Karpas-422 (cell line): ENCODE measurements at places on chromosomes 12 and 14.

DNA sequence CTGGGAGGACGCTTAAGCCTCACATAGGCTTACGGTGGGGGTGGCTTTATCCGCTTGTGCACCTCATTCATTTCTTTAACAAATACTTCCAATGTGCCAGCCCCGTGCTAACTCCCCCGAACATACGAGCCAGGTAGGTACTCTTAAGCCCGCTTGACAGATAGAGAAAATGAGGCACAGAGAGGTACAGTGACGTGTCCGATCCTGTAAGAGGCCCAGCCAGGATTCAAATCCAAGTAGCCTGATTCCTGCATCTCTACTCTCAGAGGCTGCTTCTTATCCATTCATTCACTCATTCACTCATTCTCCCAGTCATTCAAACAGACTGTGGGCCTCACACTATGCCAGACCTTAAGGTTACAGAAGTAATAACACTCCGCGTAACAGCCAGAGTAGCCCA is 477 bp downstream of the OAS3 start:
- no peak for DNase-seq

- no peak for DNase-seq
Measured at GRCh38 chr12:92654929-92655328, 47.9 kb upstream of the PLEKHG7 start.

DNA sequence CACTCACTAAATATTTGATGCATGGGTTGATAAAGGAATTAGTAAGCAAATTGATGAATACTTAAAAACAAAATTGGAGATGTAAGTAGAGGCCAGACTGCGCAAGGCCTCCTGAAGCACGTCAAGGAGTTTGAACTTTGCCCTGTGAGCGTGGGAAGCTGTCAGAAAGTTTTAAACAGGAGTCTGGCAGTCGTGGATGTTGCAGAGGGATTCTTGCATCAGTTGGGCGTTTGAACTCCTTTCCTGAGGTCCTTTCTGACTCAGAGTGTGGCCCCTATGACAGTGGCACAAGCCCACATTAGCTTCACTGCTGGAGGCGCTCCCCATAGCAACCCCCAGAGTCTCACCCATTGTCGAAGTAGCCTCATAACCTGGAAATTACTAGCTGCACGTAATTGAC is 17.9 kb upstream of the IL22 start:
- peak; percentile 27 for DNase-seq

DNA sequence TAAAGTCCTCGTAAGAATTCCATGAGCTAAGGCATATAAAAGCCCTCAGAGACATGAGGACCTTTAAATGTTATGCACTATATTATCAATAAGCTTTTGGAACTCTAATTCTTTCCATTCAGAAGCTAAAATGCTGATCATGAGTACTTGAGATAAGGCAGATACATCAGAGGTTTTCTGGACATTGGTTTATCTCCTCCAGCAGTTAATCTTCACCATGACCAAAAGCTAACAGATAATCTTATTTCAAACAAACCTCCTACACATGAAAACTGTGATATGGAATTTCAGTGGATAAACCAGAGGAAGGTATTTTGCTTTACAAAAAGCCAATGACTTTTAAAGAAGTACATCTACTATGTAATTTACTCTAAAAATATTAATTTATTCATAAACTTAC is 97.9 kb upstream of the BBS10 start:
- DNase-seq, result no peak

DNA sequence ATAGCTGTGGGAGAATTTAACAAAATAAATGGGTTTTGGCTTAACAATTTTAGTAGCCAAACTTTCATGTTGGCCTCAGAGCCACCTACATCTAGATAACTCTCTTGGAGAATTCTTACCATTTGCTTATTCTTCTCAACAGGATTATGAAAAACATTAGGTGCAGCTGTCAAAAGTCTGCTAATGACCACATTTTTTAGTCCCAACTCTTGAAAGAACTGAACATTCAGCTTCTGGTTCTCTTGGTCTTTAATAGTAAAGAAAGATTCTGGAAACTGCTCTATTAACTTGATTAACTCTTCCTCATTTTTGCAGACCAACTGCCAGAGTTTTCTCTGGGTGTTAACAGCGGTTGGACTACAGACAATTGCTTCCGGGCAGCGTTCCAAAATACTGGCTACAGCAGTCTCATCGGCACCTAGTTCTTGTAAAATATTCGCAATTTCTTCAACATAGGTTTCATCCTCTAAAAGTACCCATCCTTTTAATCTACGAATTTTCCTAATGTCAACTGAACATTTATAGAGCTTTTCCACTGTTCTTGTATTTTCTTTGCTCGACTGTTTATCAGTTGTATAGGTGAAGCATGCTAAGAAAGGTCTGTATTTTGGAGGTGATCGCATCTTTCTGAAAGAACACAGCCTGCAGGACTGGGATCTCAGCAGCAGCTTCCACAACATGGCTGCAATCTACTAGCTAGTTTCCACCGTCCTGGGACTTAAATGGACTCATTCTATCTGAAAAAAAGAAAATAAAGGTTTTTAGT is 8.7 kb downstream of the MTERF2 start:
- DNase-seq, result no peak

DNA sequence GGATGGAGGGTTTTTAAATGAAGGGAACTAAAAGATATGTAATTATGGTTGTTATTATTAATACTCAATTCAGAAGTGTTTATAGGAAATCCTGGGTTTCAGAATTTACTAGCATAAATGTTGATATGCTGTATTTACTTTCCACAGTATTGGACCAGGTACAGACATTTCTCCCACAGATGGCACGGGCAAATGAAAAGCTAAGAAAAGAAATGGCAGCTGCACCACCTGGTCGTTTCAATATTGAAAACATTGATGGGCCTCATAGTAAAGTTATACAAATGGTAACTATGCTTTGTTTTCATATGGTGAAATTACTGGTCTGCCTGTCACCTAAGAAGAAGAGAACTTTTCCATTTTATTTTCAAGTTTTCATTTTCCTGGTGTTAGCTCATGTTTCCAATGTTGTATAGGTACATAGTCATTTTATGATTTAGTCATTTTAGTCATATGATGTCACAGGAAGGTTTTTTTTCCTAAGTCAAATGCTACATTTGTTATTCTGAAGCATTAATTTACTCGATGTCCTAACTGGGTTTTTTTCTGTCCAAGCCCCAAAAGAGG is 5.5 kb downstream of the NOPCHAP1 start:
- DNase-seq, result no peak

DNA sequence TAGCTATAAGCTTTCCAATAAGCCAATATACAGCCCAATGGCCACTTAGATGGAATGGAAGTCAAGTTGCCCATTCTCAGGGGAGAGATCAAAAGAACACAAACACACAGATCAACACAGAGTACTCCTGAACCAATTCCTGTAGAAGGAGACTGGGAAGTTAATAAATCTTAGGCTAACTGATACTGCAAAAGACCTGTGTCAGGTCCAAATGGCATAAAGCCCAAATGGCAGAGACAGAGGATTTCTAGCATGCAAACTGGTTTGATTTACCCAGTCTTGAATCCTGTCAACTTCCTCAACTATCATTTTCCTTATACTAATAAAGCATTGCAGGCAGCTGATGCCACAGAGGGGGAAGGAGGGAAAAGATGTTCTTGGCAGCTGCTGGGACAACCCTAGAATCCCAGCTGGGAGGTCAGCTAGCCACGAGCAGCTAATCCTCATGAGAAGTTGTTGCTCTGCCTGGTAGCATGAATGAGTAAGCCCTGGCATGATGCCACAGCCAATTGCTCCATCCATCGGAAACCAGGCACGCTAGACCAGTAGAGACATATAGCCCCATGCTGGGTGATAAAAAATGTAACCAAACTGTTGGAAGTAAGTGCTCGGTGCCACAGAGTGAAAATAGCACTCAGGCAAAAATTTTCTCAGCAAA is 26.2 kb downstream of the ANG start:
- DNase-seq, result no peak

DNA sequence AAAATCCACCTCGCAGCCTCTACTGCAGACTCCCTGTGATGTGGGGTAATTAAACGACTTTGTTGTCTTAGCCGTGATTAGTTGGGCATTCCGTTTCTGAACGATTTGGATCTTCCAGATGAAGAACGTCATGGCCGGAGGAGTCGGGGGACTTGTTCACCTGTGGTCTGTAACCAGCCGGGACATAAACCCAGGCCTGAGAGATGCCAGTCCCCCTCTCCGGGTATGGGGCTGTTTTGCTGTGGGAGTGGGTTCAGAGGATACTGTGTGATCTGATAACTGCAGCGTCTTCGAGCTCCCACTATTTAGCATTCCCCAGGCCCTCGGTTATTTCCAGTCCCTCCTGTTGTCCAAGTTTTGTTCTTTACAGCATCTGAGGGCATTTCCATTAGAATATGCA is 96.1 kb downstream of the PIWIL1 start:
- DNase-seq, result no peak

DNA sequence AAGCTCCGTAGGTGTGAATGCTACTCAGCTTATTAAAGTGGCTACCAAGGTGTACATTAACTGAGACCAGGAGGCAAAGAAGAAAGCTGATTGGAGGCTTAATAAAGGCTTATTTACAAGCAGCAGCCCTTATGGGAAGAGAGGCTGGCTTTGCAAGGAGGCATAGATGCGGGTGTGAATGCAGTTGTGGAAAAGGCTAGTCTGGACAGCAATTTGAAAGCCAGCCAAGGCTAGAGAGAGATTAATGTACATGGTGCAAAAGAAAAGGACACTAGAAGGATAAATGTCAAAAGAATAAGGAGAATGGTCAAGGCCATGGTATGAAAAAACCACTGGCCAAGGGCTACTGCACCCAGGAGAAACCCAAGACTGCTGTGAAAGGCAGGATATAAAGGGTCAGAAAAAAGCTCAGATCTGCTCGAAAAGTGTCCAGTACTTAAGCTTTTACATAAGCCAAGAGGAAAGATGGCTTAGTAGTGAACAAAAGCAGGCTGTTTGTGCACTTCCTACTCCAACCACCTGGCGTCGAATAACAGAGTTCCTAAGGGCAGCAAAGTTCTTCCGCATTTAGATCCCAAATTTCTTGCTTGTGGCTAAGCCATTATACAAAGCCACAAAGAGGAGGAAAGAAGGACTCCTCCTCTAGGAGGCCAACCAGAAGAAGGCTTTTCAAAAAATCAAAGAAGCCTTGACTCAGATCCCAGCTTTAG is 24.0 kb downstream of the KLRK1 start:
- no peak for DNase-seq

GRCh38 chr12:15691388-15691787 is 97.8 kb downstream of the EPS8 start:
- DNase-seq, result no peak
